ENCODE measurements at places on chromosomes 2 and 18. TPM values are rescaled to one million over a fixed set of nuclear protein-coding genes. Genes with fewer than 3 reads are reported as not detected.
A peak's percentile ranks its signal among the peaks of the same experiment; 100 is the strongest.

DNA sequence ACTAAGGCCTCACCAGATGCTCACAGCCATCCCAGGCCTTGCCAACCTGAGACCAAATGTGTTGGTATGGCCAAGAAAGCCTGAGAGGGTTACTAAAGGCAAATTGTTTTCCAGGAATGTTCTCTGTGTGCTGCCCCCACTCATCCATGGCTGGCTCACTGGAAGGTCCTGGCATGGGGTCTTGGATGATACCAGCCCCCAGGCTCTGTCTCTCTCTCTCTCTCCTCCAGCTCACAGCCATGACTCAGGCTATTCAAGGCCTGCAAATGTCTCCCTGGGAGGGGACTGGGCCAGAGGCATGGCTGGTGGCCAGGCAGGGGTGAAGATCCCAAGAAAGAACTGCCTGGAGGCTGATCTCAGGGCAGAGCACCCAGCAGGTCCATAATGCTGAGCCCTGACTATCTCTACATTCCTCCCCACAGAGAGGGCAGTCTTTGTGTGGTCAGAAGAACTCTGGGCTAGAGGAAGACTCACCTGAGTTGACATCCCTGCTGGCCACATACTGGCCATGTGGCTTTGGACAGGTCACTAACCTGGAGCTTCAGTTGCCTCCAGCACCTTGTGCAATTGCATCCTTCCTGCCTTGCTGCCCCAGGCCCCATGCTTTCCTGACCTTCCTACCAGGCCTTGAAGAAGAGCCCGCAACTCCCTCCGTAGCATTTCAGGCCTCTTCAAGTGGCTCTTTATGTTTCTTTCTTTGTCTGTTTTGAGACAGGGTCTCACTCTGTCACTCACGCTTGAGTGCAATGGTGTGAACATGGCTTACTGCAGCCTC lies 150.4 kb downstream of the ZFP36L2 start:
- DNase-seq = no peak

- no peak for DNase-seq
These were observed 70.8 kb upstream of the FSHR start for GRCh38 chr2:49225126-49225525.

GRCh38 chr2:172578054-172578453 lies 22.2 kb downstream of the PDK1 start:
- DNase-seq = no peak

- no peak for DNase-seq
These were observed 70.2 kb downstream of the AOX1 start for GRCh38 chr2:200655918-200656580.

- DNase-seq = no peak
These were observed 68.3 kb upstream of the RND3 start for GRCh38 chr2:150555611-150556356.

- DNase-seq = peak; percentile 25
These were observed 708 bp upstream of the RPIA start for GRCh38 chr2:88690591-88691338.

- DNase-seq = no peak
These were observed 100.8 kb upstream of the ASAP2 start for GRCh38 chr2:9105601-9106337.

DNA sequence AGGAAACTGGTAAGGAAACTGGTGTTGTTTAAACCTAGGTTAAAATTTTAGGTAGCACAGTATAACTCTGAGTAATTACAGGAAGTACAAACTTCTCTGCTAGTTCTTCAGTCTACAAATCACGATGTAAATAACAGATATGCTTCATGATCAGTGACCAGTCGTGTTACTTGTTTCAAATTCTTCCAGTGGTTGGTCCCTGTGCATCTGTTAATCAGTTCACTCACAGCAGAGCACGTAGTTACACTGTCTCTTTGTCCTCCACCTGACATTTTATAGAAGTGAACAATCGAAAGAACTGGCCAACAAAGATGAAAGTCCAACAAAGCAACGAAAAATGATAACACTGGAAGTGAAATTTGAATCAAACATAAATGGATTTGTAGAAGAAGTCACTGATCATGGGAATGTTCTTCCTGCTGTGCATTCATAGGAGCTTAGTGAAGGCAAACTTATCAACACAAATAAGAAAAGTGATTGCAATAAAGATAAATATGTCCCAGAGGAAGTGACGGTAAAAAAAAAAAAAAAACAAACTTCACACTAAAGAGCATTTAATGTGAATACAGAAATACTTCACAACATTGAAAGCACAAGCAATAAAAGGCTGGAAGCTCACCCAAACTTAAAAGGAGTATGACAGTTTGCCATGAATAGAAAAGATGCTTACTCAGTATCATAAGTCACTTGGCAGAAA lies 7.0 kb downstream of the EIF2AK2 start:
- no peak for DNase-seq

DNA sequence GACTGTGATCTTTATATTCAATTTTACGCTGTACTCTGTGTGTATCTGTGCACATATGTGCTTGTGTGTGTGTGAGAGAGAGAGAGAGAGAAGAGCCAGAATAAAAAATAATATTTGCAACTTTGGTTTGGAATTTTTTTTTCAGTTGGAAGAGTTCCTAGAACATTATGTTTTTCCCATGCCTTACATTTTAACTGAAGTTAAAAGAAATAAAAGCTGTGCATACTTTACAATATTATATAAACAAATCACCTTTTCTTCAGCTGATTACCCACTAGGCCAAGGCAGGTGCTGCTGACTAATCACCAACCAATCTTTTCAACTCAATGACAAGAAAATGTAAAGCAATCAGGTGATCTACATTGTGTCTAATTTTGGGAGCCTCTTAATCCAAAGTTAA lies 366.3 kb downstream of the NYAP2 start:
- no peak for DNase-seq

DNA sequence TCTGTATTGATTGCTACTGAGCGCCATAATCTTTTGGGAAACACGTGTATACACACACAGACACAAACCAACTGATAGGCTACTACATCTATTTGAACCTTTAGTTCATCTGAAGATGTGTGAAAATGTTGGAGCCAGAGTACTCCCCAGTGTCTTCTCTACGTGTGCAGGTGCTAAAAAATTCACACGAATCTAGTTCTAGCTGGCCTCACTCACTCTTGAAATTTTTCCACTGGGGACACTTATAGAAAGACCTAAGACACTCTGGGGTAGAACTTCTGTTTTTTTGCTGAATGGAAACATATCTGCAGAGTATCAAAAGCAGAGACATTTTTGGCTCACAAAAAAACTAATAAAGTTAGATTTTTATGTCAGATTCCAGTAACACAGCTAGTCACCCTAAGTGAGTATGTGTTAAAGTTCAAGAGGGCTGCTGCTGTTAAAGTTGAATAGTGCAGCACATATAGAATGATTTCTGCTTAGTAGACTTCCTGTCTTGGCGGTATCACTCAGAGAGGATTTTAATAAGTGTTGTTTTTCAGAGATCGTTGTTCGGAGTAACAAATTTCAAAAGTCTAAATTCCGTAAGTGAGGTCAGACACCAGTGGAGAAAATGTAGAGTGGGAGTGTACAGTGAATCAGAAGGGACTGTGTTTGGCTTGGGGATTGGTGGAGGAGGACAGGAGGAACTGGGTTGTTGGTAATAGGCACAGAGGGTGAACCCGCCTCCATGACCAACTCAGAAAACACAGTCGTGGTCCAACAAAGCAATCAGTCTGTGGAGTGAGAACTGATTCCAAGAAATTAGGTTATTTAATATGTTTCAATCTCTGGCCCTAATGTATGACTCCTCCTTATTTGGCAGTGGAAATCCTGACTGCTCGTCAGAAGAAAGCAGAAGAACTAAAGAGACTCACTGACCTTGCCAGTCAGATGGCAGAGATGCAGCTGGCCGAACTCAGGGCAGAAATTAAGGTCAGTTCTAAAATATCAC lies 43.1 kb downstream of the KCTD18 start:
- no peak for DNase-seq

DNA sequence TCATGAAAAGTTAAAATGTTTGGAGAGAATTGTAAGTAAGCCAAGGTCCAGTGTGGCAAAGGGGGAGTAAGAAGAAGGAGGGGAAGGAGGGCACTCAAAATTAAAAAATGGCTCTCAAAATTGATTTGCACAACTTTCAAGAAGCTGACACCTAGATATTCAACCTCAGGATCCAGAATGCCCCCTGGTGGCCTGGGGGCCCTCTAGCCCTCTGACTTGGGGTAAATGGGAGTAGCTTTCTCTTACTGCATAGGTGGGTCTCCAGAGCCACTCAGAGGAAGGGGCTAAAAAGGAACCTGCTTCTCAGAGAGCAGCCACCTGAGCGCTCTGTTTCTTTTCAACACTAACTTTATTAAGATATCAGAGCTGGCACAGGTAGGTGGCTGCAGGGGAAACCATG lies 968.5 kb downstream of the BCL11A start:
- DNase-seq = no peak

DNA sequence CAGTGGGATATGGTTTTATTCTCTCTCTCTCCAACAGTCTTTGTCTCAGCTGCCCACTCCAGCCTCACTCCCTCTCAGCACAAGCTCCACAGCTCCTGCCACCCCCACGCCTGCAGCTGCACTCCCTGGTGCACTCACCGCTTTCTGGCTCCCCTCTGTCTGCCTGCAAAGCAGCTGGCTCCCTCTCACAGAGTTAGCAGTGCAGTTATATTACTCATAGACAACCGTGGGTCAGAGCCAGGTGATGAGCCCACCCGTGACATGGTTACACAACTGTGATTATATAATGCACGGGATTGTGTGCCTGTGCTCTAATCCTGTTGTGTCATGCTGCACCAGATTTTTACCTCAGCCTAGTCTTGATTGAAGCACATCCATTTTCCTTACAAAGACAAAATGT lies 276.9 kb upstream of the CHAC2 start:
- no peak for DNase-seq

- DNase-seq = peak; percentile 32
These were observed 101.7 kb upstream of the PGAP1 start for GRCh38 chr2:197028230-197028629.

GRCh38 chr2:29273685-29274611 lies 158.7 kb downstream of the CLIP4 start:
- no peak for DNase-seq

DNA sequence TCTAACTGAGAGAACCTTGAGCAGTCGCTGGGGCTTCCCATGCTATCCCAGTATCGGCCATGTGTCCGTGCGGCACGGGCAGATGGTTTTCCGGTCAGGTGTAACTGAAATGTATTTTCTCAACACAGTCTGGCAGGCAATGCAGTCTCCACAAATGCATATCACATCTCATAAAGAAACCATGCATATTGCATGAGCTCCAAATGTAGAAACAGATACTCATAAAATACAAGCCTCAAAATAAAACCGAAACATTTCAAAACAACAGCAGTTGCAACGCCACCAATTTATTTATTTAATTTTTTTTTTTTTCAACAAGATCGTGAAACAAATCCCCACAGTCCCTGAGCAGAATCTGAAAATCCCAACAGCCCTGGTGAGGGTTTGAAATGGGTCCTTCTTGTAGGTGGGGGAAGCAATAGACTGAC lies 299.4 kb downstream of the LPIN1 start:
- DNase-seq = no peak

- DNase-seq = no peak
These were observed 318.4 kb downstream of the TXNL1 start for GRCh38 chr18:56319953-56320352.

DNA sequence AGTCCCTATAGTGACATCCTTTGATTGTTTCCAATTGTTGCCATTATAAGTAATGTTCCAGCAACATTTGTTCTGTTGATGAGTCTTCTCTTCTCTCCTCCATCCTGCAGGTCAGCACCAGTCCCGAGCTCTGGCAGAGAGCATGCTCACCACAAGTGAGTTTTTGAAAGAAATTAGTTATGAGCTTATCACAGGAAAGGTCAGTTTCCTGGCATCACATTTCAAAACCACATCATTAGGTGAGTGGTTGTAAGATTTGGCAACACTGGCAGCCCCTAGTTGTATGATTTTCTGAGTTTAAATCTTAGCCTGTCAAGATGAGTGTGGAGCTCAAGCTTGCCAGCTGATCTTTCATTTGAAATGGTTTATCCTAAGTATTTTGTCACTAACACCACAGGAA lies 149.6 kb downstream of the ESCO1 start:
- DNase-seq = no peak

DNA sequence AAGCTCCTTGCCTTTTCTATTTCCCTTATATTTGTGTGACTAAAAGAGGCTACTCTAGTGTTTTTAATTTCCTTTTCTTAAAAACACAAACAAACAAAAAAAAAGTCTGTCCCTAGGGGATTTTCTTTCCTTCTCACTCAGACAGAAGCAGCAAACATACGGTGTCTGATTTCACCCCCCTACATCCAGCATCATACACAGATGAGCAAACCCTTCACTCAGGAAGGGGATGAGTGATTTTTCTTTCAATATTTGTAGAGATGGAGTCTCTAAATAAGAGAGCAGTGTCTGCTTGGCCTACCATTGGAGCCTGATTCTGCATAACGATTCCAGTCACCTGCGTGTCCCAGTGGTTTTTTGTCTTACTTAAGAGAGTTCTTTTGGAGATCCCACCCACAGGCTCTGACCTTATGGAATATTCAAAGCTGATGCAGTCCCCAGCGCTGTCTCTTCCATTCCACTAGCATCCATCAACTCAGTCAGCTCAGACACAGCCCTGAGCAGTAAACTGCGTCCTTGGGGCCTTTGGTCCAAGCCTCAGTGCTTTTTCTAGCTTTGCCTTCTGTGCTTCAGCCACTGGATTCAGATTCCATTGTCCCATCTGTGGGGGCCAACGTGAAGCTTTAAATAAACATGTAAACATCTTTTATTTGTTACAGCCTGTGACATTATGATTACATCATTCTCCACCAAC lies 52.6 kb upstream of the TPO start:
- DNase-seq = no peak

- DNase-seq = no peak
These were observed 38.1 kb downstream of the ACOXL start for GRCh38 chr2:110770404-110770958.

GRCh38 chr2:53435610-53436009 lies 332.0 kb upstream of the CHAC2 start:
- no peak for DNase-seq

- DNase-seq = no peak
These were observed 46.2 kb downstream of the FAM98A start for GRCh38 chr2:33552758-33553461.

DNA sequence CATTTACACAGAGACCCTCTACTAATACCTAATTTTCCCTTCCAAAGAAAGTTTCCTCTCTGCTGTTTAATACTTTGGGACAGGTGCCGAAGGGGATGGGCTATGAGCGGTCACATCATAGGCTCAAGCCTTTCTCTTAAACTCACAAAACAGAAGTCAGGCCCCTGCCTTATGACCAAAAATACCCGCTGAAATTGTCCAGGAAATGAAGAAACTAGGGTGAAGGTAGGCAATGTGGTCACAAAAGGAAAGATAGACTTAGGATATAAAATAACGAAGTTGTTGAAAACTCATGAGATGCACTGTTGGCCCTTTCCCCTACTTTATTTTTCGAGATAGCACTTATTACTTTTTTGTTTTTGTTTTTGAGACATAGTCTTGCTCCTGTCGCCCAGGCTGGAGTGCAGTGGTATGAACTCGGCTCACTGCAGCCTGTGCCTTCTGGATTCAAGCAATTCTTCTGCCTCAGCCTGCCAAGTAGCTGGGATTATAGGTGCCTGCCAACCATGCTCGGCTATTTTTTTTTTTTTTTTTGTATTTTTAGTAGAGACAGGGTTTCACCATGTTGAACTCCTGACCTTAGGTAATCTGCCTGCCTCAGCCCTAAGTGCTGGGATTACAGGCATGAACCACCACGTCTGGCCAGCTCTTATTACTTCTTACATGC lies 16.3 kb downstream of the SLC8A1 start:
- DNase-seq = no peak

The DSC3 gene
- 0.23 TPM for total RNA-seq

The GPR55 gene
- 0.08 TPM for total RNA-seq

The CCDC85A gene
- total RNA-seq = 0.05 TPM

The IL37 gene
- not detected for total RNA-seq

The CPO gene
- total RNA-seq = not detected

The TUBA4B gene
- total RNA-seq = not detected

The SLC30A3 gene
- 0.59 TPM for total RNA-seq

The BUB1 gene
- total RNA-seq = 91.2 TPM

The ADD2 gene
- 0.26 TPM for total RNA-seq

The C2orf78 gene
- not detected for total RNA-seq
